Right ventricle myocardium superior (tissue), 1 donor: ENCODE measurements at places on chromosomes 11 and 22. TPM values are rescaled to one million over a fixed set of nuclear protein-coding genes. Genes with fewer than 3 reads are reported as not detected.

DNA sequence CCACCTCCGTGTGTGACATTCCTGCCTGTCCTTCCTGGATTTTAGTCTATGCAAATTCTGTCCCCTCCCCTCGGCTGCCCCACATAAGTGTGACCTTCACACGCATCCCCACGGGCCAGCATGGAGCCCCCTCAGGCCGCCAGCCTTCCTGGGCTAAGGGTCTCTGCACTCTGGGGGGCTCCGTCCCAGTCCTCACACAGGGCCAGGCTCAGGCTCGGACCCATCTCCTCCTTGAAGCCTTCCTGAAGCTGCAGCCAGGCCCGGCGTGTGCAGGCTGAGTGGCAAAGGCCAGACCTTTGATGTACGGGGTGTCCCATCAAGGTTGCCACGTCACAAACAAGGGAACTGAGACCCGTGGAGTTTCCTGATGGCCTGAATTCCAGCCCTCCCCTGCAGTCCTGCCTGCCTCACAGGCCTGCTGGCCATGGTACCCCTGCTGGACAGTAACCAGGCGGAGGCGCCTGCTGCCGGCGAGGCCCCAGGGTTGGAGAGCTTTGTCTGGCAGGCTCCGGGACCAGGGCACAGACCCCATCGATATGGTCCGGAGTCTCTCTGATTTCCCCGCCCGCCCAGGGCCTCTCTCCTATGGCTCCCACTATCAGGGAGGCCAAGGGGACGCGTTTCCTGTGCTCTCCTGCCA is 791.7 kb downstream of the BRD1 start:
- DNase-seq = no peak

DNA sequence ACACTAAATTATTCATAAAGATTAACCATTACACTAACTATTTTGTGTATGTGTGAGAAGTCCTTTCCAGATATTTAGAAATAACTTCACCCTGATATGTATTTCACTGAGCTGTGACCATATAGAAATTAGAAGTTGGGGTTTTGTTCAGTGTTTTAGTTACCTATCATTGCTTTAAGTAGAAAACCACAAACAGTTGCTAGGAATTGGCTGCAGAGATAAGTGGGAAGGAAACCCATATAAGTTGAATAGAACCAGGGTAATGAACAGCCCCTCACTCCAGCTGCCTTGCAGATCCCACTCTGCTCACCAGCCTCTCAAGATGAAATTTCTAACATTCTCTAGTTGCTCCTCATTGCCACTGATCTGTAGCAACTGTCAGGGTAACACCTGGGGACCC is 10.3 kb downstream of the SRSF8 start:
- no peak for DNase-seq

- DNase-seq = no peak
Measured at GRCh38 chr22:44500599-44500998, 2.6 kb upstream of the RTL6 start.

- no peak for DNase-seq
Measured at GRCh38 chr11:86596861-86597586, 75.4 kb downstream of the ME3 start.

- no peak for DNase-seq
Measured at GRCh38 chr11:64770120-64770519, 8.2 kb downstream of the SF1 start.

- DNase-seq = no peak
Measured at GRCh38 chr11:57399972-57400578, 9.6 kb upstream of the PRG2 start.

DNA sequence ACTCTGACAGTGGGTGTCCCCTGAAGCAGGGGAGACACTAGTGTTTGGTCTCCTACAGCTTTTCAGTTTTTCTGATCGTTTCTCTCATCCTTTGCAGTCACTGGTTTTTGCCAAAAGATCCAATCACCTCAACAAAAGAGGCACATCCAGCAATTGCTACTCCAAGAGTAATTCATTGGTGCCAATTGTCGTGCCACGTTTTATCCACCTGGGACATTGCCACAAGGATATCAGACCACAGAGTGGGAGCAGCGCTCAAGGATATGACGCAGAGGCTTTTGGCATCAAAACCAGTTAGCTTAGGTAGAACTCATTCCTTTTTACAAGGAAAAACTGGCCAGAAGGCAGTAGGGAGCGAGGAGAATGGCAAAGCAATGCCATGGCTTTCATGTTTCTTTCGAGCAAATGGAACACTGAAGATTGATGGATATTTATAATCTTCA is 40.9 kb upstream of the BLID start:
- no peak for DNase-seq

DNA sequence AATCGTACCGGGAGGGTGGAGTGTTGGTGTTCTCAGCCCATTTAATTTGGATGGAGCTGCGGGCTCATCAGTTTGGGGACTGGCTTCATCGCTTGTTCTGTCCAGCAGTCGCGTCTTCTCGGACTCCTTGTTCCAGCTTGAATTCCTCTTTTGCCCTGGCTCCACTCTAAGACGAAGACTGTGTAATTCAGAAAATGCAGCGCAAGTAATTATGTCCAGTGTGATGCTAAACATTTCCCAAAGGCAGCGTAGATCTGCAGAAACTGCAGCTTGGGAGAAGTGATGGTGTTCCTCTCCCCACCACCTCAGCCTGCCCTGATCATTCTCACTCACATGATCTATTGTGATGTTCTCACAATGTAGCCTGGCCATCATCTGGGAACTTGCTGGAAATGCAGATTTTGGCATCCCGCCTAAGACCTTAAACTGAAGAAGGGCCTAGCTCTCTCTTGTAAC is 666 bp downstream of the SLC25A18 start:
- no peak for DNase-seq

- DNase-seq = no peak
Measured at GRCh38 chr11:40202589-40203270, 1256.7 kb downstream of the LRRC4C start.

- no peak for DNase-seq
Measured at GRCh38 chr11:88402784-88403183, 65.2 kb upstream of the CTSC start.

- DNase-seq = no peak
Measured at GRCh38 chr11:78313898-78314297, 103.7 kb downstream of the GAB2 start.

DNA sequence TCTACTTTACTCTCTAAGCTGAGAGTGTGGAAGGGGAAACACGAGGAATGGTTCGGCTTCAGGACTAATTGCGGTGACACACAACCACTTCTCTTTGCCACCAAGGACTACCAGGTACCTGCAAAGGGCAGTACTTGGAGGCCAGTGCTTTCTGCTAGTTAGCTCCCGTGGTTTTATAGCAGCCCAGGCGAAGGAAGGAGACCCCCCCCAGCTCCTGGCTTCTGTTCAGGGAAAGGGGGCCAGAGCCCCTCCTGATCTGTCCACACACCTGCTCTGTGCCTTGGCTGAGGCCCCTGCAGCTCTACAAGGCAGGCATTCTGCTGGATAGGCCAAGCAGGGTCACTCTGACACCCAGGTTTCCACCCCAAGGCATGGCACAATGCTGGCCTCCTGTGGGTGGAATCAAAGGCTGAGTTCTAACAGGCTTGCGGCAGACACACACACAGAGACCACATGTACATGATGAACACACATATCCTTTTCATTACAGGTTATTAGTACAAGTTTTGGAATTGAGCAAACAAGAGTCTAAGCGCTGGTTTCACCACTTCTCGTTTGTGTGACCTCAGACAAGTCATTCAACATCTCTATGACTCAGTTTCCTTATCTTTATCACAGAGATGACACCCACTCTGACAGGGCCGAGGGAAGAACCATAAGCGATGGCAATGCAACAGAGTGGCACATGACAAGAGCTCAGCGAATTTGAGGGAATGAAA is 7.5 kb downstream of the SERPIND1 start:
- no peak for DNase-seq

DNA sequence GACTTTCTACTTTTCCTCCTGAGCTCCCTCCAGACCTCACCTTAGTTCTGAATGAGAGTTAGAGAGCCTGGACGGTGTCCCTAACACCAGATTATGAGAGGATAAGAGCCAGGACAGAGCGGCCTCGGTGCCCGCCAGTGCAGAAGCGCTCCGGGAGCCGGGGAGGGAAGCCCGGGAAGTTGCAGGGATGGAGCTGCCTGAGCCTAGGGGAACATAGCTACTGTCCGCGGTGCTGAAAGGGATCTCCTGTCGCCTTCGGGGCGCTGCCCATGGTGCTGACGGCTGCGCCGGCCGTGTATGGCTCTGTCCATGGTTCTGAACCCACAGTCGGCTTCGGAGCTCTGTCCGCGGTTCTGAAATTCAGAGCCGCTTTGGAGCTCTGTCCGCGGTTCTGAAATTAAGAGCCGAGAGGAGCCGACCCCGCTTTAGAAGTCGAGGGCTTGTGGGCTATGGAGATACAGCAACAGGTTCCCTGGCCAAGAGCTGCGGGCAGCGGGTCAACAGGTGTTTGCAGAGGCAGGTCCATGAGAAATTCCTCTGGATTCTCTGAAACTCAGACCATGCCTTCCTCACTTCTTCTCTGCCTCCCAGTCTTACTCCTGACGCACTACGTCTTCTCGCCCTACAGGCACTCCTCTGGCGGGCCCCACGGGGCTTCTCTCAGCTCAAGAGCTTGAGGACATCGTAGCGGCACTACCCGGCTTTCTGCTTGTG is 814 bp downstream of the NPAS4 start:
- peak; percentile 92 for DNase-seq

DNA sequence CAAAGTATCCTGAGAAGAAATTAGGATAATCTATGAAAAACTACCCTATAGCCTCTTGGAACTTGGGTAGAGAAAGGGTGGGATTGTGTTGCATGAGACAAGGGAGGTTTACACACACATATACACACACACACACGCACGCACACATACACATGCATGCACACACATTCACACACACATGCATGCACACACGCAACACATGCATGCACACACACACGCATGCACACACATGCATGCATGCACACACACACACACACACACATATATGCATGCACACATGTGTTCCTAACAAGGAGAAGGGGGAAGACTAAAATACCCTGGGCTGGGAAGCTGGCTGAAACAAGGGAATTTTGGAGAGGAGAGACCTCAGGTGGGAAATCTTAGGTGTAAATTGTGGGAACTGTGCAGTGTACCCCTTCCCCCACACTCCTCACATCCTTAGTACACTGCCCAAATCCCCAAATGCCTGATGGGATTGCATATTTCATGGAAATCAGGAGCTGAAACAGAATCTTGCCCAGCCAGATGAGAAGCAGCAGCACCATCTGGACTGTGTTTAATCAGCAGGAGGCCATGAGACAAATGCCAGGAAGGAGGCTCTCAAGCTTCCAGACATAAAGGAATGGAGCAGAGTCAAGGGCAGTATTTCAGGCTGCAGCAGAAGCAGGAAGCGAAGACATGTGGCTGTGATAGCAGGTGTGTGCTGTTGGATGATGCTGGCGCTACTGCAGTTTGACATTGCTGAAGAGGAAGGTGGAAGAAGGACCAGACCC is 14.6 kb upstream of the POLD3 start:
- DNase-seq = no peak

The FGF3 gene
- total RNA-seq = not detected

The MS4A15 gene
- not detected for total RNA-seq

The PRR33 gene
- 5.8 TPM for total RNA-seq

The ACO2 gene
- total RNA-seq = 835 TPM

The GGA1 gene
- total RNA-seq = 22.3 TPM

The OR8G5 gene
- not detected for total RNA-seq

The CATSPERZ gene
- total RNA-seq = not detected

The EHF gene
- total RNA-seq = 2.3 TPM

The VWCE gene
- 0.73 TPM for total RNA-seq

The MS4A7 gene
- total RNA-seq = 11.9 TPM

The SHISAL1 gene
- 1.3 TPM for total RNA-seq

The TSPAN32 gene
- 13.9 TPM for total RNA-seq

The C11orf97 gene
- total RNA-seq = not detected
